NCI-H446 (cell line): ENCODE measurements at places on chromosomes 11 and 22.
A peak's percentile ranks its signal among the peaks of the same experiment; 100 is the strongest.

DNA sequence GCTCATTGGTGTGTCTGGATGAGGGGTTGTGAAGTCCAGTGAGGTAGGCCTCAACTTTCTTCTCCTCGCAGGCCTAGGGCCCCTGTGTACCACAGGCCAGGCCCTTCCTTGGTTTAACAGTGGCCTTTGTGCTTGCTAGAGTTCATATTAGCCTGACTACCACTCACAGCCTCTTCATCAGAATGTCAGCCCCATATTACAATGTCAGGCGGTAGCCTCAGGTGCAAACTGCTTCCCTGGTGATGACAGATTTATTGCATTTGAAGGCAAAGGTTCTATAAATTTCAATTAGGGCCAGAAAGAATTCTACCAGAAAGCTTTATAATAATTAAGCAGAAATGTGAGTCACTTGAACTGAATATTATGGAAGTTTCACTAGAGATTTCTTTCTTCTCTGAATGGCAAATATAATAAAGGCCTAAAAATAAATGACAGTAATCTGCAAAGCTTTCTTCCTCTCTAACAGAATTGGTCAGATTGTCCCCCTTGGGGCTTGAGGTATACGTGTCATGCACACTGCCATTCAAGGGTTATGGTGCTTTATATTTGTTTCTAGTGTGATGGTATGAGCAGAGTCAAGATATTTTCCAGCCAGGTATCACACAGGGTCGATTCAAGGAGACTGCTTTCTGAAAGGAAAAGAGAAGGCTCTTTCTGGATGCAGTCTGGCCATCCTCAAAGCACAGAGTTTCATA, 210.3 kb downstream of the CWF19L2 start:
- DNase-seq = no peak

GRCh38 chr11:131894615-131895544, 524.5 kb downstream of the NTM start:
- no peak for DNase-seq

GRCh38 chr11:46275964-46276641, 1.4 kb upstream of the CREB3L1 start:
- DNase-seq = no peak

- no peak for DNase-seq
Measured at GRCh38 chr11:75238595-75239440, 1.8 kb upstream of the TPBGL start.

DNA sequence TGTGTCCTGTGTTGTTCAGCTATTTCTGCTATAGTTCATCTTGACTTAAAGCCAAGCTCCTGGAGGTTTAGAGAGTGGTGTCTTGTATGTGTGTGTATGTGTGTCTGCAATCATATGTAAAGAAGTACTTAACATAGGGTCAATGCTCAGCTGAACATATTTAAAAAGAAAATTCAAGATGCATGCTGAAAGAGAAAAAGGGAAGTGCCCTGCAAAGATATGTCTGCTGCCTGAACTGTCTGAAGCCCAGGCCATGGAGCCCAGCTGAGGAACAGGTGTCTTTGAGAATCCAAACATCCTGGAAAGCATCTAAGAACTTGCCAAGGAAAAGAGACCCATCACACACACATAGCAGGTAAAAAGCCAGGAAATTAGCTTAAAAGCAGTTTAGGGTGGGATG, 6.6 kb downstream of the TCN1 start:
- no peak for DNase-seq

DNA sequence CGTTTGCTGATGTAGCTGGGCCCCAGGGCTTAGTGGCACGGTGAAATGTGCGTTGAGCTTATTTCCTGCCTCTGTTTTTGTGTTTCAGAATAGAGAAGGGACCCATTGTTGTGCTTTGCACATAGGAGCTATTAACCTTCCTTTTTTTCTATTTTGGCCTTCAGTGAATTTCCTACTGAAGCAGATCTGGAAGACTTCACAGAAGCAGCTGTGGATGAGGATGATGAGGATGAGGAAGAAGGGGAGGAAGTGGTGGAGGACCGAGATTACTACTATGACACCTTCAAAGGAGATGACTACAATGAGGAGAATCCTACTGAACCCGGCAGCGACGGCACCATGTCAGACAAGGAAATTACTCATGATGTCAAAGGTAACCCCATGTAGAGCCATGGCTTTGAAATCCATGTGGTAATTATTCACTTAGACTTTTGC, 37.4 kb upstream of the ST14 start:
- no peak for DNase-seq

DNA sequence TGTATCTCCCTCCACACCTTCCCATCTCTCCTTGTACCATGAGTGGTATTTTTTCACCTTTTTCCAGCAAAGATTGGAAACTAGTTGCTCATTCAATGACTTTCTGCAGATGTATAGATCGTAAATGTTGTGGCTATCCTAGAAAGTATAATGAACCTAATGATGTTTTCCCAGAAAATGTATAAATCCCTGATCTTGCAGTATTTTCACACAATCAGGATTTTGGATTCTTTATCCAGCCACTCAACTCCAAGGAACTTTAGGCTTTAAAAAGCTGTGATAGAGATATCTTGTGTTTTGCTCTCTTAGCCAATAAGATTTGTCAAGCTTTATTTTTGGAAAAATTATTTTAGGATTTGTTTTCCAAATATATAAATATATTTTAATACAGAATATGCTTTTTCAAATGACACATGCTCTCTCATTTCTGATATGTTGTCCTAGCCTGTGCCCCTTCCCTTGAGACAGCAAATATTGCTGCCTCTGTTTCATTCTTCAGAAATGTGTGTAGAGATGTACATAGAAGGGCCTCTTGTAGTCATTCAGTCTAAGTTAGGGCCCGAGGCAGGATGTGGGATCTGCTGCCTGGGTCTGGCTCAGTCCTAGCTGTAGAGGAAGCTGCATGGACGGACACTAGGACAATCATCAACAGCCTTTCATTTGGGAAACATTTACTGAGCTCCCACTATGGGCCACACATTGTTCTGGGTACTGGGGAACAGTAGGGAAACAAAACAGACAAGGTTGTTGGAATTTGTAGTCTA, 62.4 kb downstream of the NAV2 start:
- DNase-seq = no peak

GRCh38 chr22:45970705-45971407, 6.1 kb downstream of the WNT7B start:
- DNase-seq = no peak

DNA sequence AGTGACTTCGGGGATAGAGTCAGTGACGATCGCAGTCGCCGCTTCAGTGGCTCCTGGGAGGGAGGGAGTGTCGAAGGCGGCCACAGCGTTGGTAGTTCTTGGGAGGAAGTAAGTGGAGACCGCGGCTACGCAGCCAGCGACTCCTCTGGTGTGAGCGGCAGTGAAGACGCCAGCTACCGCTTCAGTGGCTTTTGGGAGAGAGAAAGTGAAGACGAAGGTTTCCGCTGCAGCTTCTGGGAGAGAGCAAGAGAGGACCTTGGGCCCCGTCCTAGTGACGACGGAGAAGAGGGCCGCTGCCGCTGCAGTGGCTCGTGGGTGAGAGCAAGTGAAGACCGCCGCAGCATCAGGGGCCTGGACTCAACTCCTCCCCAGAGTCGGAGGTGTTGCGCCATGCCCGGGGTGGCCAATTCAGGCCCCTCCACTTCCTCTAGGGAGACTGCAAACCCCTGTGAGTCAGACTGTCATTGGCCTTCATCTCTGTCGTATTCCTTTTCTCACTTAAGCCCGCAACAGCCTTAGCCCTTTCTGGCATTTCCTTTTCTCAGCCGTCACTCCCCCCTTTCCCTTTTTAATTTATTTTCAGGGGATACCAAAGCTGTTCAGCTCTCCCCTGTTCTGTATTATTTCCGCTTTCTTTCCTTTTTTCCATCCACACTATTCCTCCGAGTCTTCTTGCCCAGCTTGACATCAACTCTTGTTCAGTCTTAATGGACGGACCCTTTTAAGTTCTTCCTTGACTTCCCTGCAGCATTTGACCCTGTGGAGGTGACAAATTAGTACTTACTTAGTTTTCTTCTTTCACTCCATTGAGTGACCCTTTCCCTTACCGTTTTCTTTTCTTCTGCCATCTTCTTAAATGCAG, 1.0 kb downstream of the ANKRD42 start:
- no peak for DNase-seq

DNA sequence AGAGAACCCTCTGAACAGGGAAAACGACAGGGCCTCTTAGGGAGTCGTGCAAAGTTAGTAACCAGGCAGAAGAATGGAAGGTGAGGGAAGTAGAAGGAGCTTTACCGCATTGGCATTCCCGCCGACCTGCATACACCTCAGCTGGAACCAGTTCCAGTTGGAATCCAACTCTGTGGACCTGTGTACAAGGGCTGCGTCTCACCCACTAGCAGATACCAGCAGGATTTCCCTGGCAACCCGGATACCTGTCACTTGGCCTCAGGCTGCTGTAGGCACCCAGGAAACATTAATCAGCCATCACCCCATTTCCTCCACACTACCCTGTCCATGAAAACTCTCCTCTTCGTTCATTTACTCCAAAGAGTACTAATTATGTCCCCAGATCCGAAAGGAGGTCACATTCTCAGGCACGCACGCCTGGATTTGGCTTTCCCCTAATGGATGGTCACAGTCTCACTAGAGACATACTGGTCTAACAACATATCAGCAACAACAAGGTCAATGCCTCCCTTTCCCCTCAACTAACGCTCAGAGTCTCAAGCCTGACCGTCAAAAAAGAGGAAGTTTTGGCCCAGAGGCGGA, 842 bp downstream of the ARFGAP2 start:
- no peak for DNase-seq

DNA sequence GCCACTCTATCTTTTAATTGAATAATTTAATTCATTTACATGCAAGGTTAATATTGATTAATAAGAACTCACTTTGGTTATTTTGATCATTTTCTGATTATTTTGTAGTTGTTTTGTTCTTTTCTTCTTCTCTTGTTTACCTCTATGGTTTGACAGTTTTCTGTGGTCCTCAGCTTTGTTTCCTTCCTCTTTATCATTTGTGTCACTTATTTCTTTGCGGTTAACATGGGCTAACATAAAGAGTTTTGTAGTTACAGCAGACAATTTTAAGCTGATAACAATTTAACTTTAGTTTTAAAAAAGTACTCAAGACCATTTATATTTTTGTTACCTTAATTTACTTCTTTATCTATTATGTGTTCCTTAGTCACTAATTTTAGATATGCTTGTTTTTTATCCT, 1032.8 kb upstream of the RAG2 start:
- no peak for DNase-seq

DNA sequence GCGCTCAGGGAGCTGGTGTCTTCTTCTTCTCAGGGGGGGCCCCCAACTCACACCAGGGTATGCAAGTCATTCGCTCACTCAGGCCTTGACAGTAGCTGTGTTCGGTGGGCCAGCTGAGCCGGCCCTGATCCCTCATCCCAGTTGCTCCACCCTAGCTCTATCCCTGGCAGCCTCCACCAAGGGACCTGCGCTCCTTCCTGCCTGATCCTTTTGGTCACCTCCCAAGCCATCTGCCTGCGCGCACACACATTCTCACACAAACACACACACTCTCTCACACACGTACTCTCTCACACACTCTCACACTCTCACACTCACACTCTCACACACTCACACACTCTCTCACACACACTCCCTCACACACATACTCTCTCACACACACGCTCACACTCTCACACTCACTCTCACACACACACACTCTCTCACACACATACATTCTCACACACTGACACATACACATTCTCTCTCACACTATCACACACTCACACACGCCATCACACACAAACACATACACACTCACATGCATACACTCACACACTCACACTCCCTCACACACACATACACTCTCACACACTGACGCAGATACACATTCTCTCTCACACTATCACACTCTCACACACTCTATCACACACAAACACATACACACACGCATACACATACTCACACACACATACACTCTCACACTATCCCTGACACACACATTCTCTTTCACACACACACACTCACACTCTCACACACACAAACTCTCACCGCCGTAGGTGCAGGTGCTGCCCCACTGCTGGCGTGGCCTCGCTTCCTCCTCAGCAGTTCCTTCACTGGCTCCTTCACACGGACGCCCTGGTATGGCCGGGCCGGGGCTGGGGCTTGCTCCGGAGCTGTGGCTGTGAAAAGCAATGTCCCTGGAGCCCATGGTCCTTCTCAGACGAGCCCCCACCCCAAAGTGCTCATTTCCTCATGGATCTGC, 20.8 kb downstream of the POU2AF1 start:
- no peak for DNase-seq

GRCh38 chr11:17770917-17771316, 36.3 kb downstream of the KCNC1 start:
- no peak for DNase-seq

- no peak for DNase-seq
Measured at GRCh38 chr11:120039039-120039438, 98.9 kb downstream of the TRIM29 start.

GRCh38 chr22:49959782-49960158, 802 bp upstream of the PIM3 start:
- no peak for DNase-seq

- no peak for DNase-seq
Measured at GRCh38 chr22:22377335-22377734, 131.2 kb downstream of the ZNF280B start.

- DNase-seq = peak; percentile 36
Measured at GRCh38 chr11:129938764-129939163, 43.4 kb upstream of the NFRKB start.

- no peak for DNase-seq
Measured at GRCh38 chr11:84549217-84549616, 1077.9 kb downstream of the DLG2 start.

DNA sequence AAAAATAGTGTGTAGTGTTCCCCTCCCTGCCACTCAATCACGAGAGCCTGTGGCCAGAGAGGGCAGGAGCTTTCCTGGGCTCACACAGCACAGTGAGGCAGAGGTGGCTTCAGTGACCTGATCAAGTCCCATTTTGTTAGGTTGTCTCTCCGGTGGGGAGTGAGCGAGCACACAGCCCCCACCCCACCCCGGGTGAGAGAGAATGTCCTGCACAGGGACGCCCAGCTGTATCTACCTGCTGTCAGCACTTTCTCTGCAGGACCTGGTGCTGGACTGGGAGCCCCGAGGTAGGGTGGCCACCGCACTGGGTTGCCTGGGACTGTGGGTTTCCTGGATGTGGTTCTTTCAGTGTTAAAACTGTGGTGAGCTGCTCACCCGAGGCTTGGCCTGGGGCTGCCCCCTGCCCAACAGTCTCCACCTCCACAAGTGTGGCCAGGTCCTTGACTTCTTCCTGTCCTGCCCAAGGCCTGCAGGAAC, 6.1 kb downstream of the CAPN5 start:
- DNase-seq = no peak

DNA sequence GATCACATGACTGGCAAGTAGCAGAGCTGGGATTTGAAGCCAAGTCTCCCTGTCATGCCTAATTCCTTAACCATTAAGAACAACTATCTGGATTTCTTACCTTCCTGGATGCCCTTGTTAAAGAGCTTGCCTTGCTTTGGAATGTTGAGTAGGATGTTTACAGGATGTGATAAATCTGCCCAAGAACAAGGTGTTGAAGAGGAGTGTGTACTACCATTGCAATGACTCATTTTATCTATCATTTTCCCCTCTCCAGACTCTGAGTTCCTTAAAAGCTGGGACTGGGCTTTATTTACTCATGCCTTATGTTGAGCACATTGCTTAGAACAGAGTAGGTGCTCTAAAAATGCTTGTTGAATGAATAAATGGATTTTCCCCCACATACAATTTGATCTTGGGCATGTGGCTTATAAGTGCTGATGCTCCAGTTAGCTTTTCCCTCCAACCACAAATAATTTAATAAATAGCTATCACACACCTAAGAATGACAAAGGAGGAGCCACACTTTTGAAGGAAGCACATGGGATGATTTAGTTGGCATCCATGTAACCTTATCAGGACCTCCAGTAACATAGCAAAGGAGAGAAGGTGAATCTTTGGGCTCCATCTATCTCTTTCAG, 268.6 kb upstream of the SESN3 start:
- no peak for DNase-seq
